ENCODE measurements at places on chromosomes 16 and 17. TPM values are rescaled to one million over a fixed set of nuclear protein-coding genes. Genes with fewer than 3 reads are reported as not detected.

The COPZ2 gene
- 10.3 TPM for total RNA-seq

The MYH11 gene
- total RNA-seq = 0.07 TPM

The ZDHHC1 gene
- total RNA-seq = 5.3 TPM

The KCTD19 gene
- total RNA-seq = not detected

The CDRT15 gene
- total RNA-seq = not detected

The OR3A3 gene
- not detected for total RNA-seq

The CACNG1 gene
- total RNA-seq = not detected

The GNAO1 gene
- under 0.01 TPM for total RNA-seq

The MMD gene
- 5.8 TPM for total RNA-seq

The PDPK1 gene
- 36.2 TPM for total RNA-seq

The ZNF771 gene
- 6.0 TPM for total RNA-seq

The VMO1 gene
- total RNA-seq = 1.00 TPM

The CENPX gene
- total RNA-seq = 17.8 TPM

The MEOX1 gene
- total RNA-seq = not detected

The INPP5K gene
- total RNA-seq = 23.2 TPM

The DDX28 gene
- 18.1 TPM for total RNA-seq

The RAP1GAP2 gene
- total RNA-seq = 15.7 TPM

The SLFN11 gene
- total RNA-seq = 6.5 TPM

The RND2 gene
- 0.07 TPM for total RNA-seq

The HBZ gene
- not detected for total RNA-seq

The KRTAP2-1 gene
- not detected for total RNA-seq

The GP2 gene
- not detected for total RNA-seq

The ASGR1 gene
- 0.07 TPM for total RNA-seq

The TEKT5 gene
- total RNA-seq = 0.34 TPM

The DLX4 gene
- total RNA-seq = not detected

The KIF19 gene
- 0.07 TPM for total RNA-seq

The KIF2B gene
- total RNA-seq = not detected

The TVP23A gene
- not detected for total RNA-seq

The MMP2 gene
- 29.1 TPM for total RNA-seq

The LGALS9 gene
- total RNA-seq = 0.34 TPM

The HBA2 gene
- not detected for total RNA-seq

The EME1 gene
- 0.68 TPM for total RNA-seq

The TNFRSF13B gene
- total RNA-seq = not detected

The CDH15 gene
- total RNA-seq = 0.34 TPM

The KLHL11 gene
- total RNA-seq = 41.4 TPM

The CCDC200 gene
- total RNA-seq = not detected

The SLC13A2 gene
- total RNA-seq = not detected

The PLA2G10 gene
- total RNA-seq = 0.34 TPM

The AATK gene
- total RNA-seq = 0.34 TPM

The ASB16 gene
- not detected for total RNA-seq

The IL21R gene
- total RNA-seq = not detected

The FOXC2 gene
- total RNA-seq = 0.78 TPM

The SLC16A3 gene
- total RNA-seq = 94.0 TPM

The TIMP2 gene
- total RNA-seq = 14.2 TPM

The NUPR1 gene
- total RNA-seq = 76.2 TPM

The C16orf92 gene
- not detected for total RNA-seq

The XYLT2 gene
- 48.4 TPM for total RNA-seq

The SCGB1C2 gene
- not detected for total RNA-seq

The FOXN1 gene
- under 0.01 TPM for total RNA-seq

The SLC52A1 gene
- total RNA-seq = 0.50 TPM

The MCRIP1 gene
- 23.8 TPM for total RNA-seq

Measured in nasal cavity respiratory epithelium epithelial cell of viscerocranial mucosa (primary cell).